Left forelimb (tissue), 1 donor: ENCODE measurements at places on chromosomes 11 and 22.

DNA sequence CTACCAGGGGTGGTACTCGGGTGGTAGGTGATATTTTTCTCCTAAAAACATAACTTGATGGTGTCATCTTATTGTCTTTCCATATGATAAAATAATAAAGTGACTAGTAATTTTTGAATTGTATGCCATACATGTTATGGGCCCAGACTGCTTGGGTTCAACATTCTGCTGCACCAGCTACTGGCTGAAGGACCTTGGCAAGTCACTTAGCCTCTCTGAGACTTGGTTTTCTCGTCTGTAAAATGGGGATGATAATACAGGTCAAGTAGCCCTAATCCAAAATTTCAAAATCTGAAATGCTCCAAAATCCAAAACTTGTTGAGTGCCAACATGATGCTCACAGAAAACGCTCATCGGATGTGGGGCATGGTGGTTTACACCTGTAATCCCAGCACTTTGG, 35.6 kb upstream of the TFIP11 start:
- no peak for DNase-seq

GRCh38 chr11:35736952-35737351, 74.4 kb downstream of the TRIM44 start:
- DNase-seq: no peak

GRCh38 chr22:49979587-49980264, 19.2 kb downstream of the PIM3 start:
- DNase-seq: no peak

GRCh38 chr11:69201066-69201365, 45.3 kb downstream of the SMIM38 start:
- DNase-seq: no peak

GRCh38 chr11:304915-305843, 2.4 kb upstream of the IFITM2 start:
- DNase-seq: no peak

- no peak for DNase-seq
These were observed 3.4 kb upstream of the ADAMTS8 start for GRCh38 chr11:130431801-130432200.

DNA sequence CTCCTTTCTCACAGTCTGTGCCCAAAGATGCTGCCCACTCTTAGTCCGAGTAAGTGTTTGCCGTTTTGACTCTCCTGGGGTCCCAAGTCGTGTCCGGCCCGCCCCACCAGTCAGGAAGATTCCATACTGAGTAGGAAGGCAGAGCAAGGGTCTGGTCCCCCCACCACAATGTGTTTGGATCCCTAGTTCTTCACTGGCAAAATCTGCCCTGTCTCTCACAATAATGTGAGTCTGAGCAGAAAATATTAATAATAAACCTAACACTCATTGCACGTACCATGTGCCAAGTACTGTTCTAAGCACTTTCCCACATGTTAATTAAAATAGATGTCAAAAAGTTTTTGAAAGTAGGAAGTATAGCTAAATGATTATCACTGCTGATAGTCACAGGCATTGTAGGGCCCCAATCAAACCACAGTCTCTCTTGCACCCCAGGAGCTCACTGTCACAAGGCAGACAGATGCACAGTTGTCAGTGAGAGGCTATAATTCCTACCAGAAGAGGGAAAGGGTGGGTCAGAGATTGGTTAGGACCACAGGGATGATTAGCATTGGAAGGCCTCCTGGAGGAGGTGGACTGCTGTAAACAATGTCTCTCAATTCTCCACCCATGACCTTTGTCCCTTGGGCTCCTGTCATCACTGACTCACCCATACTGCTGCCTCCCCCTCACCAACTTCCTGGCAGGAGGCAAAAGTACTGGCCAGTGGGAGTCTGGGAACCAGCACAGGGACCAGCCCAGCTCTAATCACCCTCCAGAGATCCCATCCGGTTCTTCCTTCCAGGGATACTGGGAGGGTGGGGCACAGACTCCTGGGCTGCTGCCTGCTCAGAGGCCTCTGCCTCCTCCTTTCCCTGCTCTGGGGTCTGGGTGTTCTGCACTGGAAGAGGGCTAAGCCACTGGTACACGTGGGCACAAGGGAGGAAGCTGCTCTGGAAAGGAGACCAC, 1.0 kb upstream of the POLD4 start:
- DNase-seq: no peak

DNA sequence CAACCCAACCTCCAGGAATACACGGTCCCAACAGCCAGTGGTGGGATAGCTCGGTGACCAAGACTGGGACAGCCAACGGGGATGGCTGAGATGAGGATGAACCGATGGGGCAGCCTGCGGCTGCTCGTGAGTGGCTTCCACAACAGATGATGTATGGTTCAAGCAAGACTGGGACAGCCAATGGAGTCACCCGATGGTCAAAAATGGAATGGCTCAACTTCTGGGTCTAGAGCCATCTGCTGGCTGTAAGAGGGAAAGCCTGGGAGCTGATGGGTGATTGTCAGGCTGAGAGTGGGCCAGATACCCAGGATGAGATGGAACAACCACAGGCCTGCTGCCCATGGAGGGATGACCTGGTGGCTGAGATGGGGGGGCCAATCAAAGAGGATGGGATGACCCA, 35.5 kb downstream of the SYT7 start:
- DNase-seq: no peak

GRCh38 chr11:128663824-128664223, 30.0 kb upstream of the FLI1 start:
- DNase-seq: no peak

DNA sequence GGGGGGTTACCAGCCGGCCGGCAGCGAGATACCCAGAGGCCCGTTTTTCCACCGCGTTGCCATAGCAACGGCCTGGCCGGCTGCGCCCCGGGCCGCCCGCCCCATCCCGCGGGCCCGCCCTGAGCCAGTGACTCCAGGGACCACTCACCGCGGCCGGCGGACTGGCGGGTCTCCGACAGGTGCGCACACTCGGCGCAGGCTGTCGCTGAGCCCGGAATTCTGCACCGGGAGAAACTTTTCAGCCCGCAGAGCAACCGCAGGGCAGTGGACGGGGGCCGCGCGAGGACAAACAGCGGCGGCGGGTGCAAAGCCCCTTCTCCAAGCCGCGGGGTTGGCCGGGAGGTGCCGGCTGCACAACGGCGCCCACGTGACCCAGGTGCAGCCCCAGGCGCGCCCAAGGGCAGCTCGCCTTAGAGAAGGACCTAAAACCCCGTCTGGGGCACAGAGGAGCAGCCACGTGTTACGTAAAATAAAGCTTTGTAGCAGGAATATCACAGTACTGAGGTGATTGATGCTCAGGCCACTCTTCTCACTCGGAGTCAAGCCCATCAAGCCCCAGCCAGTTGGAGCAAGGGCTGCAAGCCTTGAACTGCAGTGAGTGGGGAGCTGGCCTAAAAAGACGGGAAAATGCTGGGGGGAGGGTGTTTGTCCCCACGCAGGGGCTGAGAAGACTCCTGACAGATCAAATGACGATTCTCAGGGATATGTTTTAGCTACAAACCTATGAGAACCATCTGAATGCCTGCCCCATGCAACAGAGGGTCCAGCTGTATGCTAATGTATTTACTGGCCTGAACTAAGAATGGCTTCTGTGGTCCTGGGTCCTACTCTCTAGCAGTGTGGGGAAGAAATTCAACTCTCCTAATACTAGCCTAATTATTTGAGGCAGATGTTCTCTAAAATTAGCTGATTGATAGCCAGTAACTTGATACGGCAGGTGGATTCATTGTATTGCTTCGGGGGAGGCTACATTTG, at the start of gene STK33:
Gene STK33 (minus strand): TSS at position 294 of the 975 bp plus-strand sequence. CDS start 119,323 bp downstream, outside the sequence.
- no peak for DNase-seq

DNA sequence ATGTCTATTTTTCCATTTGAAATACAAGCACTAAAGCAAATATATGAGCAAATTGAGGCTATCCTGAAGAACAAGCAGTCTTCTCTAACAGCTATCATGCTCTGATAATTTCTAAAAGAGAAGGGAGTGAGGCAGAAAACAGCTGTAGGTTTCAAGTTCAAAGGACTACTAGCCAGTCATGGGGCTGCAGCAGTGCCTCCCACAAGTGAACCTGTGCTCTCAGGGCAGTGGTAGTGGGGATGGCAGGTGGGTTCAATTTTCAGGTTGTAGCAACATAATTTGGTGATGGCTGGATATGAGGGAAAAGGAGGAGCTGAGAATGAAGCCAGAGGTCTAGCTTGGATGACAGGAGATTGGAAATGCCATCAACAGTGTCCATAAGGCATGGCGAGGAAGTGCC, 93.5 kb upstream of the ARHGAP20 start:
- no peak for DNase-seq

DNA sequence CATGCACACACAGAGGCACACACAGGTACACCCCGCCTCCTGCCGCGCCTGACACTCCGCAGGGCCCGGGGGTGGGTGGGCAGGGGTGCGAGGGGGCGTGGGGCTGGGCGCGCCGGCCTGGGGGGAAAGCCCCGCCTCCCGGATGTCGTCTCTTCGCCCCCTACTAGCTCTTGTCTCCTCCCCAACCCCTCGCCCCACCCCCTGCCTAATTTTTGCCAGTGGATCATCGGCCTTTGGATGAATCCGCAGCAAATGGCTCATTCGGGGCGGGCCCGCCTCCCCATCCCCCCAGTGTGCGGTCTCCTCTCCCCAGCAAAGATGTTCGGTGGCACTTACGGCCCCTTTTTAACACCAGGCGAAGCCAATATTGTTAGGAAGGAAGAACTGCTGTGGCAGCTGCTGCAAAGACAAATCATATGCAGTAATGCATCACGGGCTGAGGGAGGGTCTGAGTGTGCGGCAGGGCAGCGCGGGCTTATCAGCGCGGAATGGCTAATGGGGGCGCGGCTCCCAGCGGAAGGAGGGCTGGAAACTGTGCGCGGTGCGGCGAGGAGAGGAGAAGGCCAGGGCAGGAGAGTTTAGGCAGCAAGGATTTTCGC, 13.4 kb upstream of the NECTIN1 start:
- DNase-seq: peak; percentile 77

DNA sequence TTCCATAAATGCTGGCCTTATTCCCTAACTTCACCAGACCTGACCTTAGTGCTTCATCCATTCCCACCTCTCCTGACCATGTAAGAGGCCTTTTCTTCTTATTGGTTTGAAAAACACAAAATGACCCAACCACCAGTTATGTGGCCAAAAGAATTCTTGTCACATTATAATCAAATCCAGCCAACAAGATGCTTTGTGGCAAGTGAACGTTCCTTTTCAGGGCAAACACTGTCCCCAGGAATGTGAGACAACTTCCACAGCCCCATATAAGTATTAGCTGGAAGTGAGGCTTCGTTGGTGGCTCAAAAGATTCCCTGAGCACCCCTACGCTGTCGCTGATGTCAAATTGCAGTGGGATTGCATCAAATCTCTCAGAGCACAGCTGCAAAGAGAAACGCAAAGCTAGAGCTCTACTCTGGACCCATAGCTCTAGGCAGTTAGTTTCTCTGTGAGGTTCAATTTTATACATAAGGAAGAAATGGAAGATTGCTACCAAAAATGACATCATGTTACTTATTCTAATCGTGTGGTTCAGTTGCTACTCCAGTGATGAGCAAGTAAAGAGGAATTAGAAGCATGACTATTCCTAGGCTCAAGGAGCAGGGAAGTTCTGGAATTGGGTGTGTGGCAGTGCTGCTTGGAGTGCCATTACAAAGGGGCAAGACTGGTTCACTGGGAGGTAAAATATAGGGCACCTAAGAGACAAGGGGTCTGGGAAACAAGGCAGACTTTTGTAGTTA, 26.1 kb downstream of the GLYATL1 start:
- DNase-seq: no peak

DNA sequence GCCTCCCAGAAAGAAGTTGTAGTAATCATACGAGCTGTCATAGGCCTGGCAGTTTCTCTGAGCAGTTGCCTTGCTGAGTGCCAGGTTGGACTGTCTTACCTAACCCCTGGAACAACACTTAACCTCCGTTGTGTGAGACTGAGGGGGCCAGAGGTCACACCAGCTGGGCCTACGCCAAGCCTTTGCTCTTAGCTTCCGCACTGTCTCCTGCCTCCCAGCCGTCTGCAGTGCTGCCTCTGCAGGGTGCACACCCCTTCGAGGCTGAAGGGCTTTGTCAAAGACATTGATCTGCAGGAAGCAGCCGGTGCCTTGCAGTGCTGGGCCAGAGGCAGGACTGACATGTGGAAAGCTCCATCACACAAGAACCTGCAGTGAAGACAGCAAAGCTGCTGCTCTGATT, 16.7 kb downstream of the TAB1 start:
- no peak for DNase-seq

DNA sequence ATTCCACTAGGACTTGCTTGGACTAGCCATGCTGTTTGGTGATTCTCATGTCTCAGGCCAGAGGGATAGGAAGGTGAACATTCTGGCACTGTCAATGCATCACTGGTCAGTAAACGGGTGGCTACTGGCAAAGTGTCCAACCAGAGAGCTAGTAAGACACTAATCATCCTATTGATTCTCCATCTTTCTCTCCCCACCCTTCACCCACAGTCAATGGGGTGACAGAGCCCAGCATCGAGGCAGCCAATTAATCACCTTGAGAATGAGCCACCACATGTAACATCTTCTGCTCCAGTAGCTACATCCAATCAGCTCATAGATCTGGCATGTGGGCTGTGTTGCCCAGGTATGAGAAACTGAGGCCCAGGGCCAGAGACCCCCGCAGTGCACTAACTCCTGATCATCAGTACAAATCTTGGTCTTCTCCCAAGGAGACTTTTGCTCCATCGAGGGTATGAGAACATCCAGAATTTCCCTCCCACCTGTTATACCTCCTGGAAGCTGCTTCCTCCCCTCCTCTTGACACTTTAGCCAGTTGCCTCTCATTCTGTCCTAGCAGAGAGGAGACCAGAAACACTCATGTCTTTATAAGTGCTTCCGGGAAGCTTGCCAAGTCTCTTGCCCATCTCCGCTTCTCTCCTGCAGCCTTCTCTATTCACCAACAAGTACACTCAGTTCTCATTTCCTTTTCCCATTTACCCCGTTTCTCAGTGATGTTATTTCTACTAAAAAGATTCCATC, 17.0 kb downstream of the HTR3A start:
- DNase-seq: no peak

- DNase-seq: no peak
These were observed 81.0 kb upstream of the CTSC start for GRCh38 chr11:88418508-88418907.

DNA sequence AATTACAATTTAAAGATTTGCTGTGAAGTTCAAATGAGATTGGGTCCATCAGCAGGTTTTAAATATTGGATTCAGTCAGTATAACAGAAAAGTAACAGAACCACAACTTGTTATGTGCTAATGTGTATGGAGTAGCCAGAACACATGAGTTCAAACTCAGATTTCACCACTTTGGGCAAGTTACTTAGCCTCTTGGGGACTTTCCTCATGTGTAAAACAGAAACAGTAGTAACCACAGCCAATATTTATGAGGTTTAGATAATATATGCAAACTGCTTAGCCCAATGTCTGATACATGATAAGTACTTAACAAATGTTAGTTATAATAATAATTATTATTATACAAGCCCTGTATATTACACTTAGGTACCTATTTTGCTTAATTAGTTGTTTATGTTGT, 21.8 kb upstream of the SLC5A12 start:
- DNase-seq: no peak

- DNase-seq: peak; percentile 75
These were observed 28.2 kb downstream of the DBX1 start for GRCh38 chr11:20131788-20132666.

DNA sequence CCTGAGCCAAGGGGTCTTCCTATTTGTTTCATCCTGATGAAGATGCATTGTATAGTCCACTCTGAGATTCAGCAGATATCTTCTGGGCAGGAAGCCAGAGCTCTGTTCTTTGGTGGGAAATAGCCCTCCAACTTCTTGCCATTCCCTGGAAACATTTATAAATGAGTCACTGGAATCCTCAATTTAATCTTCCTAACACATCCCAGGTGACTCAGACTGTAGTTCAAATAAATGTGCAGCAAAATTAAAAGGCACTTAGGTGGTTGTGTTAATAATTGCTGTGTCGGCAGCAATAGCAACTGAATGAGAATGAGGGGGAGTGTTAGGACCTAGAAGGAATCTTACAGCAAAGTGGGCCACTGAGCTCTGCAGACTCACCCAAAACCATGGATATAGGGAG, 108.6 kb downstream of the INSC start:
- no peak for DNase-seq
